ENCODE measurements at places on chromosomes 1 and 21. TPM values are rescaled to one million over a fixed set of nuclear protein-coding genes. Genes with fewer than 3 reads are reported as not detected.

MFAP2 gene
- total RNA-seq = not detected

CELA2A gene
- not detected for total RNA-seq

DNA sequence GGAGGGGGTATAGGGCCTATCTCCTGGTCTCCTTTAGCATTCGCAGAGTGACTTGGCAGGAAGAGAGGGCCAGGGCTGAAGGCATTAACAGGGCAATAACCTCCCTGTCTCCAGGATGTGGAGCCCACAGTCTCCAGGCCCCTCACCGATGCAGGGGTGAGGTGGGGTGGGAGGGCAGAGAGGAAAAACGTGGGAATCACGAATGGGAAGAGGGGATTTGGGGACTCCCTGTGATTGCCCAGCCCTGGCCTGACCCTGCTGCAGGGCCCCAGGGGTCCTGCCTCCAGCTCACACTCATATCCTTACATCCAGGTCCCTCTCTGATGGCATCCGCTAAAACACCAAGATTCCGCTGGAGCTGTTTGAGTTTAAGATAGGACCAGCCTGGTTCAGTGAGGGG is 14.6 kb downstream of the TFAP2E start:
- no peak for DNase-seq
- H3K27ac ChIP-seq = no peak overlapping the region
- no peaks in the 10 kb centered on the region for H3K36me3 ChIP-seq

GRCh38 chr1:163094589-163094988 is 25.4 kb downstream of the RGS4 start:
- no peak overlapping the region for H3K4me3 ChIP-seq
- no peak overlapping the region for H3K27ac ChIP-seq
- H3K36me3 ChIP-seq = no peaks in the 10 kb centered on the region
- DNase-seq = no peak
- peaks cover 2% of the 10 kb centered on the region for H3K27me3 ChIP-seq

- no peaks in the 10 kb centered on the region for H3K27me3 ChIP-seq
- H3K36me3 ChIP-seq = no peaks in the 10 kb centered on the region
- H3K4me1 ChIP-seq = peaks cover 9% of the 10 kb centered on the region
Observed at GRCh38 chr1:168145184-168146159, 8.7 kb upstream of the GPR161 start.

DNA sequence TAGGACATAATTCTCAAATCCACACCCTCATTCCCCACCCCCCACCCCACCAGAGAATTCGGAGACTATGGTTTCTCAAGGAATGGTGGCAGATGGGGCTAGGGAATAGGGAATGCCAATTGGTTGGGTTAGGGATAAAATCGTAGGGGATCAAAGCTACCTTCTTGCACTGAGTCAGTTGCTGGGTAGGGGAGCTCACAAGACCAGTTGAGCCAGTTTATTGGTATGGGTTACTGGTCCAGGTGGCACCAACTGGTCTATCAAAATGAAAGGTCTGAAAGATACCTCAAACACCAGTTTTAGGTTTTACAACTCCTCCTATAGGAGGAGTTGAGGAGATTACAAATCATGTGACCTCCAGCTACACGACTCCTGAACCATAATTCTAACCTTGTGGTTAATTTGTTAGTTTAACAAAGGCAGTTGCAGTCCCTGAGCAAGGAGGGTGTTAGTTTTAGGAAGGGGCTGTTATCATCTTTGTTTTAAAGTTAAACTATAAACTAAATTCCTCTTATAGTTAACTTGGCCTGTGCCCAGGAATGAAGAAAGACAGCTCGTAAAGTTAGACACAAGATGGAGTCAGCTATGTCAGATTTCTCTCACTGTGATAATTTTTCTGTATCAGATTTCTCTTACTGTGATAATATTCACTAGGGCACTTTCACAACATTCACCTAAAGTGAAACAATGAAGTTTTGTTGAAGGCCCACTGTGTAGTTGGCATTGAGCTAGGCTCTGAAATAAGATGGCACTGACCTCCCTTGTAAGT is 2.5 kb downstream of the SHISAL2A start:
- no peak for DNase-seq
- peak overlapping the region; percentile 95 for H3K27ac ChIP-seq
- no peaks in the 10 kb centered on the region for H3K27me3 ChIP-seq
- peaks cover 68% of the 10 kb centered on the region for H3K4me1 ChIP-seq
- H3K36me3 ChIP-seq = peaks cover 15% of the 10 kb centered on the region
- peak overlapping the region; percentile 84 for H3K4me3 ChIP-seq

DNA sequence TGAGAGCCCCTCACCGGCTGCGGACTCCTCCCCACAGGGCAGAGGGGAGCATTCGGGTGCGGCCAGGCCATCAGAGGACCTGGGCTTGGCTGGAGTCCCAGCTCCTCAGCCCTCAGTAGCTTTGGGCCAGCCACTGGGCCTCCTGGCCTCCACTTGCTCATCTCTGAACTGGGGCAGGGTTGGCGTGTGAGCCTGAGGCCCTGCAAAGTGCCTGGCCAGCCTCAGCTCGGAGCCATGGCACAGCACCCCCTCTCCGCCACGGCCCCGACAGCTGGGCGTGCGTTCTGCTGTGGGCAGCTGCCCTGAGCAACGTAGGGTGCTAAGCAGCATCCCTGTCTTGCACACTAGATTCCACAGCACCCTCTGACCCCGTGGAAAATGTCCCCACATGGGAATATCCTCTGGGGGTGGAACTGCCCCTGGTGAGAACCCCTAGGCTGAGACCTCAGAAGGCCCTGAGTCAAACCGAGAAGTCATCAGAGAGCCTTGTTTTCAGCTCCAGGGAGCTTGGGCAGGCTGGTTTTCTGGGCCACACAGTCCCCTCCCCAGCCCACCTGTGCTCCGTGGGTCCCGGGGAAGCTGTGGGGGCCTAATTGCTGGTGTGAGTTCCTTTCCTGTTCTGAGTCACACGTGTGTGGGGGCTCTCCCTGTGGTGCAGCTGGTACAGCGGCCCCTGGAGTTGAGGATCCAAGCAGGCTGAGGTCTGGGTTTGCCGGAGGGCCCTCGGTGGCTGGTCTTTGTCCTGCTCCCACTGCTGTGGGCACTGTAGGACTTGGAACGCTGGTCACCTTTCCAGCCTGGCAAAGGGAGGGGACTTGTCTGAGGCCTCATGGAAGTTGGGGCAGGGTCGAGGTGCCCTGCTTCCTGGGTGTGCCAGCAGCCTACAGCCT is 24.5 kb downstream of the TP73 start:
- no peak overlapping the region for H3K27ac ChIP-seq
- H3K36me3 ChIP-seq = no peaks in the 10 kb centered on the region
- H3K27me3 ChIP-seq = peaks cover 16% of the 10 kb centered on the region
- no peak overlapping the region for H3K4me3 ChIP-seq
- DNase-seq = peak; percentile 62
